Activated CD4-positive, alpha-beta T cell treated with anti-CD3 and anti-CD28 coated beads, Interleukin-2, amount 50 U/mL, for 1 hour (primary cell): ENCODE measurements at places on chromosomes 16 and 17.

- DNase-seq = no peak
These were observed 504.0 kb upstream of the RBFOX1 start for GRCh38 chr16:6828690-6829089.

GRCh38 chr16:87854053-87854906 lies 15.0 kb downstream of the SLC7A5 start:
- DNase-seq = no peak

GRCh38 chr17:3915581-3915994 lies 677 bp downstream of the P2RX1 start:
- no peak for DNase-seq

DNA sequence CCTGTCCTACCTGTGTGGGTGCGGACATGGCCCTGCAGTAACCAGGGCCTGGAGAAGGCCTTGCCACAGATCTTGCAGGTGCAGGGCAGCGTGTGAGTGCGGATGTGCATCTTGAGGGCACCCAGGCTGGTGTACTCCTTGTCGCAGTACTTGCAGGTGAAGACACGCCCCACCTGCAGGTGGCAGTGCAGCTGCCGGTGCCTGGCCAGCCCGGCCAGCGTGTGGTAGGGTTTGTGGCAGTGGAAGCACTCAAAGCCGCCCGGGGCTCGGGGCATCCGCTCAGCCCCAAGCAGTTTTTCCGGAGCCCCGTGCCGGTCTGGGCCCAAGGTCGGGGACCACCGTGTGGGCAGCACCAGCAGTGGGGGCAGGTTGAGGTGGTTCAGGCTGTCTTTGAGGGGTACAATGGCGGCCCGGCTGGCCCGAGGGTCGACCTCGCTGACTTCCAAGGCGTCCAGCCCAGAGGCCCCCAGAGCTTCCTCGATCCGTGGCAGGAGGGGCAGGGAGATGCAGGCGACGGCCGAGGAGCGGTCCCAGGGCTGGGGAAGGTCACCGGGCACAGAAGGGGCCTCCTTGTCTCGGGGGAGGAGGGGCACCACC lies 5.1 kb downstream of the SNAI3 start:
- DNase-seq = peak; percentile 57

DNA sequence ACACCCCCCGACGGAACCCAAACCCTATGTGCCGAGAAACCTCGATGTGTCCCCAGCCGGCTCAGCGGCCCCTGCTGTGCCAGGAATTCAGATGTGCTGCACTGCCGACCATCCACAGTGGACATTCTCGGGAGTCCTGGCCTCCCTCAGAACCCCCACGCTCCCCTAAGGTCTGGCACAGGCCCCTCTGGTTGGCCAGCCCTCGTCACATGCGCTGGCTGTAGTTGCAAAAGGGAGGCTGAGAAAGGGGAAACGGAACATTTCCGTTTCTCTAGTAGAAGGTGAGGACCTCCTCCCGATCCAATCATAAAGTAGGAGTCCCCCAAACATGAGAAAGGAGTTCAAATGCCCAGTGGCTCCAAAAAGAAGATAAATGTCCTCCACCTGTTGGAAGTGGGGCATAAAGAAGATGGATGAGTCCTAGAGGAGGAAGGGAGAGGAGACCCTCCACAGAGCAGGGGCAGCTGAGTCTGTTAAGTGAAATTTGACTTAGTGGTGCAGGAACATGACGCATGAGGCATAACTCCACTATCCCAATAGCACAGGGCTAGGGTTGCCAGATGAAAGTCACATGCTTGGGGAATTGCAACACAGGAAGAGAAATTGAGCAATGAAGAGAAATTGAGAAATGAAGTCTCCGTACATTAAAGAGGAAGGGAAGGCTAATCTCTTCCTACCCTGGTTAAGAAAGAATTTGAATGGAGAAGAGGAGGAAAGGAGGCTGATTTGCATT lies 49.3 kb upstream of the WSB1 start:
- DNase-seq = no peak

- no peak for DNase-seq
These were observed 27.9 kb downstream of the SMURF2 start for GRCh38 chr17:64634218-64634617.

GRCh38 chr17:76966486-76967181 lies 98.4 kb downstream of the MGAT5B start:
- DNase-seq = no peak

DNA sequence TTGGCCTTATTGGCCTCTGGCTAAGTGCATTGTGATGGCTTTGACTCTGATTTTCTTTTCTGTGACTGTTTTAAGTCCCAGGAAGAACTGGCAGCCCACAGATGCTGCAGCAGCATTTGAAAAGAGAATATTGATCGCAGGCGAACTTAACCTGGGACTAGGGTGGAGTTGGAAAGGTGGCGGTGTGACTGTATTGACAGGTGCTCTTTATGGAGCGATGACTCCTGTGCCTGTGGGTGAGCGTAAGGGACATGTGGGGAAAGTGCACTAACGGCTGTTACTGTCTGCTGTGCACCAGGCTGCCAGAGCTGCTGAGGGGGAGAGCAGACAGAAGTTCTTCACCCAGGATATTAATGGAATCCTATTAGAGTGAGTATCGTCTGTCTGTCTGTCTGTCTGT lies 21.3 kb downstream of the UBN1 start:
- no peak for DNase-seq

DNA sequence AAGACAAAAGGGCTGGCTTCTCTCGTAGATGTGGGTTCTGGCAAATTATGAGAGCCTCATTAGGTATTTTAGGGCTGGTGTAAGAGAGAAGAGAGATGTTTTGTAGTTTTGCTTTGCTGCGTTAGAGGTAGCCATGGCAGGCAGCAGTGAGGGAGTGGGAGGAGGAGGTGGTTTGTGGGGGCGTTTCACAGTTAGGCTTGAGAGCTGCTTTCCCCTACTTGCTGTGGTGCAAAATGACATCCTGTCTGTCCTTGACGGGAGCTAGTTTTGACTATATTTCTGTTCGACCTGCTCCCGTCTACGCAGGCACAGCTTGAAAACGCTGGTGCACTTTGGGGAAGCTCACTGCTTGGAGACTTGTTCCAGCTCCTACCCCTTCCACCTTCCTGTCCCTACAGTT lies 75.5 kb downstream of the SLC5A11 start:
- no peak for DNase-seq
